Stimulated activated CD8-positive, alpha-beta memory T cell treated with anti-CD3 and anti-CD28 coated beads, Interleukin-4, amount 100 ng/mL, for 1 hour (primary cell): ENCODE measurements at places on chromosomes 4 and X.

DNA sequence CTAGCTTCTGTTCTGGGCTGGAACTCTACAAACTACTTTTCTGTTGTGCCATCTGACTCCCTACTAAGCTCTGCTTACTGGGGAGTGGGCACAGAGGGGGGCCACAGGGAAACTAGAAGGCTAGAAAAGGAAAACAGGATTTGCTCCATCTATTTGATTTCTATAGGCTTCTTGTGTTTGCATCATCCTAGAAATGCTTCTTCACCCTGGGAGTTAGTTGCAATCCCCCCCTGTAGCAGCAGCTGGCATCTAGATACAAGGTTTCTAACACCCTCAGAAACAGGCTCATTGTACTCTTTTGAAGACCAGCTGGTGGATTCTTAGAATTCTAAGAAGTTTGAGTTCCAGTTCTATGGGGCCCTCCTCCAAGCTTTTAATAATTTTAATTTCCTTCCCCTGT lies 213.4 kb downstream of the TMA16 start:
- DNase-seq: no peak

- no peak for DNase-seq
These were observed 97.0 kb upstream of the SLC6A14 start for GRCh38 chrX:116339407-116339806.

- no peak for DNase-seq
These were observed 198.0 kb upstream of the MAMLD1 start for GRCh38 chrX:150164971-150165600.

GRCh38 chrX:130174045-130174704 lies 2.4 kb downstream of the RAB33A start:
- no peak for DNase-seq

DNA sequence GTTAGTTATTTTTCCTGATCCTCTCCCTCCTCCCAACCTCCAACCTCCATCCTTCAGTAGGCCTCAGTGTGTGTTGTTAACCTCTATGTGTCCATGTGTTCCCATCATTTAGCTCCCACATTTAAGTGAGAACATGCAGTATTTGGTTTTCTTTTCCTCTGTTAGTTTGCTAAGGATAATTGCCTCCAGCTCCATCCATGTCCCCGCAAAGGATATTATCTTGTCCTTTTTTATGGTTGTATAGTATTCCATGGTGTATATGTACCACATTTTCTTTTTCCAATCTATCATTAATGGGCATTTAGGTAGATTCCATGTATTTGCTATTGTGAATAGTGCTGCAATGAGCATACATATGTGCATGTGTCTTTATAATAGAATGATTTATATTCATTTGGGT lies 54.5 kb downstream of the TEX13C start:
- no peak for DNase-seq

DNA sequence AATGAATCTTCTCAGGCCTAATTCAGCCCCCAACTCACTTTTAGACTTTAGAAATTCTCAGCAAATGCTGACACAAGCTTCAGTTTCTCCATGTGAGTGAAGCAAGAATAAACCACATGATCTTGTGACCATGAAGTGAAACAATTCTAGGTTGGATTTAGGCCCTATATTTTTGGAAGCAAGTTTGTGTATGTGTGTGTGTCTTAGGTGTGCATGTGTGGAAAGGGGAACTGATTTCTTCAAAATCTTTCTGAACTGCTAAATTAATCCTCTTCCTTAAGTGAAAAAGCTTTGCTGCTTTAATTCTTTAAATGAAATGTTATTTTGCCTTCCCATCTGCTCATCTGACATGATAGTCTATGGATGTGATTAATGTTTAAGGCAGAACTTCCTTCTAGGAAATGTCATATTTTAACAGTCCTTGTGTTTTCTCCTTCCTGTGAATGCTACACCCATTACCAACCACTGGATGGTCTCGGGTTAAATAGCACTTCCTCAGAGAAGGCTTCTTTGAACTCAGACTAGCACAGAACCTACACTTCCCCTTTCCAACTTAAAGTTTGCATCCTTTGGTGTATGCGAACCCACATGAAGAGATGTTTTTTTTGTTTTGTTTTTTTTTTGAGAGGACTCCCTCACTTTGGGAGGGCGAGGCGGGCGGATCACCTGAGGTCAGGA lies 1.2 kb upstream of the TMEM144 start:
- DNase-seq: no peak

DNA sequence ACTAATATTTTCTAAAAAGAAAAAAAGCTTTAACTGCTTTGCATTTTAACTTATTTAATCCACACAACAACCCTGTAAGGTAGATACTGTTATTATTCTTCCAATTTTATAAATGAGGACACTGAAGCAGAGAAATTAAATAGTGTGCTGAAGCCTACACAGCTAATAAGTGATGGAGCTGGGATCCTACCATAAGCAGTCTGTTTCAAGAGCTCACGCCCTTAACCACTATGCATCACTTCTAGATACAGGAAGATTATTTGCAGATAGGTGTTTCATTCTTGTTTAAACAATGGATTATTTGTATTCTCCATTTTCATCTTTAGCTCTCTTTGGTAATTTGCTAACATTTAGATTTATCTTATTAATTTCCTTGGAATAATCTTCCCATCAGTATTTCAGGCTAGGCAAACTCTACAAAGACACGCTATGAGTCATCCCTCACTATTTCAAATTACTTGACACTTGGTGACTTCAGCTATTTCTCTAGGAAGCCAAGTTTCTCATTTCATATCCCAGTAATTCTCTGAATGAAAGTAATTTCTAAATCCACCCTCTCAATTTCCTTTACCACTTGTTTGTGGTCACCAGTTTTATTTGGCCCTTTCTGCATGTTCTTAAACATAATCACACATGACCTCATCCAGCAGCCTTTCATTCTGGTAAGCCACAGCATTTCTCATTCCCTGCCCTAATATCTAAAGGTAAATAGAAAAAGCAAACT lies 67.3 kb downstream of the ASB9 start:
- DNase-seq: no peak
